ENCODE measurements at places on chromosomes 2 and 18.

DNA sequence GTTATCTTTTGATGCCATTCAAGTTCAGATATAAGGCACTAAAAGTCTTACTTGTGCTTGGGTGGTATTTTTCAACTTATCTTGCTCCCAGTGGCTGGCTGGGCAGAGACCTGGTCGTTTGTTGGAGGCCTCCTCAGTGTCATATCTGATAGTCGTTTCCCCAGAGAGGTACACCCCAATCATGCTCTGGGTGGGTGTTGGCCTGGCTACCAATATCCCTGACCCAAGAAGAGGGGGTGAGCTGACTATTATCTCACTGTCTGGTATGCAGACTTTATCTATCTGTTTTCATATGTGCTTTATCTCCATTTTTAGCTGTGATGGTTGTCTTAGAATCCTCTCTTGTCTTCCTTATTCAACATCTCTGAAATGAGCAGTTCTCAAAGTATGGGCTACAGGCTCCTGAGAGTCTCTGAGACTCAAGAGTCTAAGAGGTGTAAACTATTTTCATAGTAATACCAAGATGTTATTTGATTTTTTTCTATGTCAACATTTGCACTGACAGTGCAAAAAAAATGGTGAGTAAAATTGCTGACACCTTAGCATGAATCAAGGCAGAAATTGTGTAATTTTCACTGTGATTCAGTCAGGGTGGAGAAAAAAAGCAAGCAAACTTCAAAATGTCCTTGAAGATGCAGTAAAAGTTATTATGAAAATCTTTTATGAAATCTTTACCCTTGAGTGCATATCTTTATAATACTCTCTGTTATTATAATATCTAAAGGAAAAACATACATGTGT lies 12.3 kb upstream of the PLEK start:
- no peak for DNase-seq

DNA sequence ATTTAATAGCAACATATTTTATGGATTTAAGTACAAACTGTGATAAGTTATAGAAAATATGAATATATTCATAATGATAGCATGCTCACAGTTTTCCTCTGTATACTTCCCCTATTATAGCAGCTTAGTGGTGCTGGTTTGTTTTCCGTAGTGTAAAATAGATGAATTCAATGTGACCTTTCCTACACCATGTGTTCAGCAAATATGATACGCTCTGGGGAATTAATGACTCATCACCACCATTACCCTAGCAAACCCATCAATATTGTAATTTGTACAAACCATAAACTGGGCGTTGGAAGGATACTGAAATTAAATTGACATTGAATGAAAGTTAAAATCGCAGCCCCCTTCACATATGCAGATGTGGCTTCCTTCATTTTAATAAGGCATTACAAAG lies 58.7 kb upstream of the CDH19 start:
- DNase-seq = no peak

DNA sequence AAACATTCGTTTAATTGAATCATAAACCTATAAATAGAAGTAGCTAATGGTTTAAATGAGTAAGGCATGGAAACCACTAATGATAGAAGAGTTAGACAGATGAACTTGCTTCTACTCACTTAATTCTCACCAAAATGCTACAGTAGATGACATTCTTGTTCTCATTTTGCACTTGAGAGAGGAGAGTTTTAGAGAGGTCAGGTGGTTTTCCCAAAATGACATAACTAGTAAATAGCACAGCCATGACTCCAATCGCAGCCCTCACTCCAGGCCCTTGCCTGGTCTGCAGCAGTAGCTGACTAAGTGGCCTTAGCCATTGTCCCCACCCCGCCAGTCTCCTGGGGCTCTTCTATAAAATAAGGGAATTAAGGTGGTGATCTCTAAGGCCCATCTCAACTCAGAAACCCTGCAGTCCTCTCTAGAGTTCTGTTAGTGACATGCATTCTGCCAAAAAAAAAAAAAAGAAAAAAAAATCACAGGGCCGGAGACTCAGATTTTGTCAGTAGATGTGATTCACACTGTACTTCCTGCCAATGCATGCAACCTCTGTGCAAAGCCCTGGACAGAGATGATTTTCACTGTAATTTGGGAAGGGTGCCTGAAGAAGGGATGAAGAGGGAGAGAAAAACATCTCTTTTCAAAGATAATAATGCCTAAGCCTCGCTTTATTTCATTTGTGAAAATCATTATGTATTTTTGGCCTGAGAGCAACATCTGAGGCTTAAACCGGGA lies 221.8 kb downstream of the ANAPC1 start:
- no peak for DNase-seq

DNA sequence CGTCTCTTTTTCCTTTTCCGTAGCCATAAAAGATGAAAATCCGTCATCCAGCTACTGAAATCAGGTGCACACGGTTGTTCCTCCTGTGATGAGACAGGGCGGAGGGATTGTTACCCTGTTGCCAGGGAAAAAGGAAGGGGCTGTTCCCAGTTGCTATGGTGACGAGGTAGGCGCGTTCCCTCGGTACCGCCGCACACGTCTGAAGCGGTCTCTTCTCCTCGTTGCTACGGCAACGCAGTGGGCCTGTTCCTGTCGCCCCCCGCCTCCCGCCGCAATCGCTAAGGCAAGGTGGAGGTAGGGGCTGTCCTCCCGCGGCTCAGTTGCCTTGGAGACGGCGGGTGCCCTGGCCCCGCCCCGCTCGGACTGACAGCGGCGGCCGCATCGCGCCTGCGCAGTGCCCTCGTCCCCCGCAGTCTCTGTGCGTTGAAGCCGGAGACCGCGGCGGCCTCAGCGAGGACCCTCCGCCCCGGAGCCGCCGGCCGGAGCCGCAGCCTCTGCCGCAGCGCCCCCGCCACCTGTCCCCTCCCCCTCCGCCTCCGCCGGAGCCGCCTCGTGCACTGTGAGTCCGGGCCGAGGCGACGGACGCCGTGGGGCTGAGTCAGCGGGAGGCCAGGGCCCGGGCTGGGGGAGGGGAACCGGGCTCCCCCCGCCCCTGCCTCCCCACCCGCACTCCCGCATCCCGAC lies at the start of gene MAPRE3:
MAPRE3 (plus strand) TSS at position 394 of the 684 bp plus-strand sequence. CDS start 51,582 bp downstream, outside the sequence.
- peak; percentile 63 for DNase-seq

- DNase-seq = no peak
Measured at GRCh38 chr2:27903018-27903417, 12.5 kb downstream of the BABAM2 start.

- DNase-seq = no peak
Measured at GRCh38 chr2:58155160-58155778, 85.9 kb downstream of the FANCL start.

GRCh38 chr2:102193074-102193473 lies 6.3 kb downstream of the IL1RL2 start:
- DNase-seq = no peak

GRCh38 chr18:44696892-44697291 lies 16.2 kb downstream of the SETBP1 start:
- no peak for DNase-seq

DNA sequence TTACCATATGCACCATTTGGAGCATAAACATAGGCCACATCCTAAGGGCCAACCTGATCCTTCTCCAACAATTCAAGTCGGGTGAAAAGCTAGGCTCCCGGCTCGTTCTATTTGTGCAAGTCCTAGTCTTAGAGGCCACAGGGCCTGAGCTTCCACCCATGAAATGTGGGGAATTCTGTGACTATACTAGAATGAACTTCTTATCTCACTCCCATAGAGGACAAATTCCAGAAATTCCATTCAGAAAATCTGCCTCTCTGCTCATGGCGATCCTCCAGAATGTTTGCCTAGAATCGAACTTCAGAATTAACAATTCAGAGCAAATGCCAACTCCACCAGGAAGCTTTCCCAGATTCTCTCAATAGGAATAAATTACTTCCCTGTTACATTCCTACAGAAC lies 187.9 kb downstream of the BCL11A start:
- DNase-seq = no peak

DNA sequence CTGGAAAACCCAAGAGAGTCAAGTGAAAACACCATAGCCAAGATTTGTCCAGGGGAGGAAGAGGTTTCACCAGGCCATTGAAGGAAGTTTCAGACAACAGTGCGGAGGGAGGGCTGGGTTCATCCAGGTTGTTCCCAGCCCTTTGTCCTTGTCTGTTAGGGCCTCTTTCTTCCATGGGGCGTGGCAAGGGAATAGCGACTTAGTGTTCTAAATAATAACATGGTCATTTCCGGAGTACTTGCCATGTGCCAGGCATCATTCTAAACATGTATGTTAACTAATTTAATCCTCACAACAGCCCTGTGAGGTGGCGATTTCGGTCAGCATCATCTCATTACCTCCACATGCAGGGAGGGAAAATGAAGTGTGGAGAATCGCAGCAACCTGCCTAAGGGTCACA lies 77.3 kb downstream of the TCF7L1 start:
- DNase-seq = no peak

GRCh38 chr2:132521341-132521740 lies 104.7 kb downstream of the GPR39 start:
- DNase-seq = no peak

DNA sequence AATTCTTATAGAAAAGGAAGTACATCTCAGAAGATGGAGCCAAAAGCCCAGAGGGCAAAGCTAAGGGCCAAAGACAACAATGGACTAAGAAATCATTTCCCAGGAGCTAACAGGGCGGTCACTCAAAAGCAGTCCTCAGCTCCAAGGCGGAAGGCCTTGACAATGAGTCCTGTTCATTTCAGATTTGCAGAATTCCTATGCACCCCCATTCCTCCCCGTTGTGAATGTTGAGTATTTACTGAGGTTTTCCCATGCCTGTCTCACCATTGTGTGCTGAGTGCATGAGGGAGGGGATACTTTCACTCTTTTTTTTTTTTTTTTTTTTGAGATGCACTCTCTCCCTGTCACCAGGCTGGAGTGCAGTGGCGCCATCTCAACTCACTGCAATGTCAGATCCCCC lies 18.8 kb upstream of the DTNB start:
- DNase-seq = no peak

DNA sequence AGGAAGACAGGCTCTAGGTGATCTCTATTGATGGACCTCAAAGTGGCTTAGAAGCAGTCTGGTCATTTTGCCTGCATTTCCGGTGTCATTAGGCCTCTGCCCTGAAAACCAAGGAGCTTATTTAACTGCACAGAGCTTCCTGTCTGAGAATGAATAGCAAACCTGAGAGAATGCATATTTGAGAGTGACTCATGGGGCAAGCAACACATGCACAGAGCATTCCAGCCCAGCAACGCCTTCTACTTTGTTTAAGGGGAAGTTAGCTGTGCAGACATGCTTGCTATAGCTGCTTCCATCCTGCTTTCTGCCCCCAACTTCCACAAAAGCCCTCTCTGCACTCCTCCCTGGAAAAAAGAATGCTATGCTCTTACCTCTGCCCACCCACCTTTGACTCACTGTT lies 232.8 kb downstream of the GRB14 start:
- DNase-seq = no peak

DNA sequence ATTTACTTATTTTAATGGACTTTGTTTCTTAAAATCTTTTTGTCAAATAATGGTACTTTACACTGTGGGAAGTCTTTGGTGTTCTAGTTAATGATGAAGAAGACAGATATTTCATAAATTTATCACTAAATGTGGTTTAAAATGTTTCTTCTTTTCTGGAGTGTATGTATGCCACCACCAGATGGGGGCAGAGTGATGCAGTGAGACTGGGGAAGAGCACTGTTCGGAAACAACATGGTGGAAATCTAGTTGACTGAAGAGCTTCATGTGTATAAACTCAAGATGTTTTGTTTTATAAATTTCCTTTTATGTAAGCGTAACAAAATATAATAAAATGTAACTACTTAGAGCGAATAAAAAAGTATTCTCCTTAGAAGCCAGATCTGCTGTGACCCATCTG lies 195.1 kb downstream of the KCNE4 start:
- no peak for DNase-seq

- no peak for DNase-seq
Measured at GRCh38 chr2:129876541-129876940, 102.9 kb upstream of the RAB6C start.

DNA sequence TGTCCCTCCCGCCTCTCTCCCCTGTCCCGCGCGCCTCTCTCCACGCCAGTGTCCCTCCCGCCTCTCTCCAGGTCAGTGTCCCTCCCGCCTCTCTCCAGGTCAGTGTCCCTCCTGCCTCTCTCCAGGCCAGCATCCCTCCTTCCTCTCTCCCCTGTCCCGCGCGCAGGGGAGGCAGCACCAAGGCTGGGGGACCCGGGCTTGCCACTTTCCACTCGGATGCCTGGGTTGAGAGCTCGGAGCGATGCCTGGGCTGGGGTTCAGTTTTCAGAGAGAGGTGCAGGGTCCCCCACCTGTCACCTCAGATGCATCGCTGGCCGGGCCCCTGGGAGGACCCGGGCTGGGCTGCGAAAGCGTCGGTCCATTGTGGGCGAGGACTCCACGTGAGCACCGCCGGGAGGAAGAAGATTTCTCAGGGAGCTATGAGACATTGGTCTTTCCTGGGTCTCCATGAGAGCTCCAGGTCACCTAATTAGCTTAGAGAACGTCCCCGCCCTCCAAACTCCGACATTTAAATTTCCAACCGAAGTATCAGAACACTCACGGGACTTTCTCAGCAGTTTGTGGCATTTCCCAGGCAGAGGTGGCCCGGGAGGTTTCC lies 2.1 kb downstream of the FBLN7 start:
- DNase-seq = no peak

- DNase-seq = no peak
Measured at GRCh38 chr2:69964353-69964841, 3.0 kb upstream of the ASPRV1 start.

DNA sequence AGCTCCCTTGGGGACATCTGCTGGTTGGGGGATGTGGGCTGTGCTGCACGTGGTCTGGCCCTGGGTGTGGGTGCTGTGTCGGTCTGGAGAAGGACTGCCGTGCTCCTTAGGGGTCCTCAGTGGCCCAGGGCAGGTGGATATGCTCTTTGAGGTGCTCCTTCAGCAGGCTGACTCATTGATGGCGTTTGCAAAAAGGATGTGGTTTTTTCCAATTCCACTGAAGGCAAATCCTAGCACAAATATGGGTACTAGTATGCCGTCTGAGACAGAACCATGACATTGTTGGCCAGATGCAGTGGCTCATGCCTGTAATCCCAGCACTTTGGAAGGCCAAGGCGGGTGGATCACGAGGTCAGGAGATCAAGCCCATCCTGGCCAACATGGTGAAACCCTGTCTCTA lies 3.3 kb downstream of the PPP1R7 start:
- no peak for DNase-seq

- DNase-seq = no peak
Measured at GRCh38 chr2:236816197-236817170, 246.9 kb downstream of the ACKR3 start.

DNA sequence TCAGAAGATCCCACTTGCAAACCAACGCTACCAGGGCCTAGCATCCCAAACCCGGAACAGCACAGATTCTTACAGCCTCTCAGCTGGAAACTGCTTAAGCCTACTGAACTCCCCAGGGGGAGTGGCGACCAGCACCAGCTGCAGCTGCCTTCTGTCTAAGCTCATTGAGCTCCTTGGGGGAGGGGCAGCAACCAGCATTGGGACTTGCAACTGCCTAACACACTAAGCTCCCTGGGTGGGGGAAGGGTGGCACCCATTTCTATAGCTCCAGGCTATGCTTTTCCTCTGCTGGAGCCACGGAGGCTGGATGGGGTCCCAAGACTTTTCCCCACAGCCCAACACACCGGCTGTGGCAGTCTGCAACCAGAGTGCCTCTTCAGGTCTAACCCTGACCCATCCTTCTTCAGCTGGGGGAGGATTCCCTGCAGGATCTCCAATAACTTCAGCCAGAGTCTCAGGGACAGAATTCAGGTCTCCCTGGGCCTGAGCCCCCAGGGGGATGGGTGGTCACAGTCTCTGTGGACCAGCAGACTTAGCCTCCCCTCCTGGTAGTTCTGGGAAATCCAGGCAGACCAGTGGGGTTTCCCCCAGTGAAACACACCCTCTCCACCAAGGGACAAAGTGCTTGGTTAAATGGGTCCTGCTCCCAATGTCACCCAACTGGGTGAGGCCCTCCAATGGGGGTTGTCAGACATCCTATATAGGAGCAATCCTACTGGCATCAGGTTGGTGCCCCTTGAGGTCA lies 45.9 kb upstream of the ITGA4 start:
- DNase-seq = no peak

- no peak for DNase-seq
Measured at GRCh38 chr18:23194155-23194996, 59.1 kb downstream of the CABLES1 start.

Data from stimulated activated CD8-positive, alpha-beta memory T cell treated with anti-CD3 and anti-CD28 coated beads, Interleukin-2, amount 100 ng/mL, for 1 hour (primary cell).